Fibroblast of lung (primary cell): ENCODE measurements at places on chromosomes 6 and 20.
A peak's percentile ranks its signal among the peaks of the same experiment; 100 is the strongest.

- DNase-seq: no peak
These were observed 31.4 kb upstream of the AKAP7 start for GRCh38 chr6:131103901-131104300.

- no peak for DNase-seq
These were observed 107.9 kb upstream of the CLDN20 start for GRCh38 chr6:155155787-155156447.

- DNase-seq: peak; percentile 26
These were observed 30.4 kb downstream of the SCAF8 start for GRCh38 chr6:154763650-154764049.

DNA sequence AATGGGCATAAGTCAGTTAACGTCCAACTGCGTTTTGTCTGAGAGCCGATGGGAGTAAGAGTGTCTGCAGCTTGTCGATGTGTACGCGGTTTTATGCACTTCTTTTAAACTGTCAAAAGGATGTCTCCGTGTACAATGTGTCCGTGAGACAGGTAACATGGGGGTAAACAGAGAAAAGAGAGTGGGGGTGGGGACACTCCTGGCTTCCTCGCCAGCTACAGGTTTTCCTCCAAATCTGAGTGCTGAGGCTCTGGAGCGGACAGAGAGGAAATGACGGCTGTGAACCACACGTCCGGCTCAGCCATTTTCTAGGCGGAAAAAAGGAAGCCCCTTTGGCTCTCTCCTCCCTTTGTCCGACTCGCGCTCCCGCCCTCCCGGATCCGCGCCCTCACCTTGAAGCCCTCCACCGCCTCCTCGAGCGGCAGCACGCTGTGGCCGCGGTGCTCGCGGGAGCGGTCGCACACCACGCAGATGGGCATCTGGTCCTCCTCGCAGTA lies 916 bp downstream of the TRIM27 start:
- peak; percentile 47 for DNase-seq

DNA sequence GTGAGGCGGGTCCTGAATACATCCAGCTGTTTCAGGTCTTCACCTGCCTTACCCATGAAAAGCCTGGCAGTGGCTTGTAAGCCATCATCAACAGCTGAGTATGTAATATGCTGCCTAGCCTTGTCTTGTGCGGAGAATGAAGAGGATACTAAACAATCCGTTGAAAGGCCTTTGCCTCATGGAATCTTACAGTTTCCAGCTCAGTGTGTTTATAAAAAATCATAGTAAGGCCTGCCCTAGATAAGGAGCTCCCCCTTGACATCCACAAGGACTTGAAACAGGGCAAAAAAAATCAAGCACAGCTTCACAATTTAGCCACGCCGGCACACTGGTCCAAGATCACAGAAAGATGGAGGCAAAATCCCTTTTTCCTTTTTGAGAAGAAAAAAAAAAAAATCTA lies 115.7 kb downstream of the KIF16B start:
- DNase-seq: no peak

GRCh38 chr6:46437671-46438221 lies 53.5 kb downstream of the RCAN2 start:
- peak; percentile 15 for DNase-seq

GRCh38 chr6:21827425-21828202 lies 234.1 kb downstream of the SOX4 start:
- no peak for DNase-seq

DNA sequence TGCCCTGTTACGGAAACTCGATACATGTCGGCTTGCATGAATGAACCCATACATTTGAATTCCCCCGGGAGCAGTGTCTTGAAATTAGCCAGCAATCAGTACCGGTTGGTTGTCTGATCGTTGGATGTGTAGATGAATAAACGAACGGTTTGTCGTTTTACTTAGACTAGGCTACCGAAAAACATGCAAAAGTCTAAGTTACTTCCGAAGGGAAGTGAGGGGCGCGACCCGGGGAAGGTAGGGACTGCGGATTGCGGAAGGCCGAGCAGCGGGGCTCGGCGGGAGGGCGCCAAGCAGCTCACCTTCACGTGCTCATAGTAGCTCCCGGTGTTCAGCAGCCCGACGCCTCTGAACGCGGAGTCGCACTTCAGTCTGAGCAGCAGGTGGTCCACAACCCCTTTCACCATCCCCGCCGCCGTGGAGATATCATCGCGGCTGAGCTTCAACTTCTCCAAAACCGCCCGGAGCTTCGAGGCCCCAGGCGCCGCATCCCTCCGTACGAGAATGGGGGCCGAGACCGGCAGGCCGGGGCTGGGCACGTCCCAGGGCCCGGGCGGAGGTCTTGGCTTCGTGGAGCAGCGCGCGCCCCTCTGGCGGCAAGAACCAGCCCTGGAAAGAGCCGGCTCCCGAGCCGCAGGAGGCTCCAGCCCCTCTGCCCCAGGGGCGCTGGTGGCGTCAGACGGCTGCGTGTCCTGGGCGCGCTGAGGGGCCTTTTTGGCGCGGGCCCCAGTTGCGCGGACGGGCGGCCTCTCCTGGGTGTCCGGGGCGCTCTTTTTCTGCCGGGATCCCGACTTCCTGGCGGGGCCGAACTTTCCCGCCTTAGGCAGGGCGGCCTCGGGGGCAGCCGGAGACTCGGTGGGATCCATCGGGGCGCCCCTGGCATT lies 632 bp downstream of the CGAS start:
- DNase-seq: peak; percentile 26

GRCh38 chr6:25815194-25815593 lies 16.7 kb downstream of the SLC17A1 start:
- no peak for DNase-seq

DNA sequence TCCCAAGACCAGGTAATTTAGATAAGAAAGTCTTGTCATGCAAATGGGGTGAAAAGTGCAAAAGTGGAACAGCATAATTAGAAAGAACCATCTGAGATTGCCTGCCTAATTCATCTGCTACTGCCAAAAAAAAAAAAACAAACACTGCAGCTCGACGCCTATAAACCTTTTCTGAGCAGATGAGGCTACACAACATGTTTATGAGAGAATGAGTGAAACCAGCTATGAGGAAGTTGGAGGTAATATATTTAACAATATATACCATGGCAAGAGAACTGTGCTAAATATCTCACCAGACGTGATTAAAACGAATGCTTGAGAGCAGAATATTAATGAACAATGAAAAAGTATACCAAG lies 50.0 kb downstream of the LAMA4 start:
- DNase-seq: no peak

DNA sequence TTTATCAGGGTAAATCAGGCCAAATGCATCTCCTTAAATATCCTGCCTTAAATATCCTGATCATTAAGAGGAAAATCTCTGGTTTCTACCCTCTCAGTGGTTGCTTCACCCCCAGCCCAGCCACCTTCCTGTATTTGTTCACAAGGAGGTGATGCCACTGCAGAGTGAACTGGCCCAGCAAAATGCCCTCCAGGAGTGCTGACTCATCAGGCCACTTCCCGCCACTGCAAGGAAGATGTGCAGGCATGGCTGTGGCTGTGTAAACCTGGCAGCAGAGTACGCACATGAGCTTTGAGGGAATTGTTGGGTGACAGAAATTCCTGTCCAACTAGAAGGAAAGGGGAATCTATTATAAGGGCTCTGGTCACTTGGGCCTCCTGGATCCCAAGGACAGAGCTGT lies 13.8 kb downstream of the NQO2 start:
- peak; percentile 57 for DNase-seq

- peak; percentile 25 for DNase-seq
These were observed 458 bp upstream of the ARMC12 start for GRCh38 chr6:35736253-35736894.

- peak; percentile 55 for DNase-seq
These were observed 52.6 kb upstream of the MAFB start for GRCh38 chr20:40741507-40742106.

DNA sequence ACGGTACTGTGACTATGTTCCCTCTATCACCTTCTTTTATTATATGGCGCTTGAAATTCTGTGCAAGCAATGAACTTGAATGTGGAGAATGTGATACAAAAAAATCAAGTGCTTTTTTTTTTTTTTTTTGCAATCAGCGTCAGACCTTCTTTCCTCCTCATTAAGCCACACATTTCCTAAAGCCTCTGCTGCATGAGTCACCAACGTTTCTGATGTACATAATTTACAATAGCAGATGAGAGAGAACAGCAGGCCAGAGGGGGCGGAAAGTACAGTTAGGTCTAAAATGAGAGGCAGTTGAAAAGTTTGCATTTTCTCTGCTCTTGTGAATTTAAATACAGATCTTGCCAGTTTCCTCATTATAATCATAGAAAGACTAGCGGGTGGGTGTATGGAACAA lies 114.6 kb upstream of the RIPOR2 start:
- peak; percentile 90 for DNase-seq

DNA sequence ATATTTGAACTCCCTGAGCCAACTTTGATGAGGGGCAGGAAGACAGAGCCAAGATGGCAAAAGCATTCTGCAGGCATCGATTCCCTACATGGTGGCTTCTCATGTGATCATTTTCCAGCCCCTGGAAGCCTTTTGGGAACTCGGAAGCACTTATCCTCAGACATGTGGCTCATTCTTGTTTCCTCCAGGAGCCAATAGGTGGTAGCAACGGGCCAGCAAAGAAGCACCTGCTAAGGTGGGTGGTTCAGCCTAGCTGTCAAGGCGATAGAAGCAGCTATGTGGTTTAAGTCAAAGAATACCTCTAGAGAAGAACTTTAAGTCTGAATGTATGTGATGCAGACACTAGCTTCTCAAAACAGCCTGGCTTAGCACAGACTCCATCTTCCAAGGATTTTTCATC lies 64.9 kb upstream of the PAX1 start:
- DNase-seq: no peak

DNA sequence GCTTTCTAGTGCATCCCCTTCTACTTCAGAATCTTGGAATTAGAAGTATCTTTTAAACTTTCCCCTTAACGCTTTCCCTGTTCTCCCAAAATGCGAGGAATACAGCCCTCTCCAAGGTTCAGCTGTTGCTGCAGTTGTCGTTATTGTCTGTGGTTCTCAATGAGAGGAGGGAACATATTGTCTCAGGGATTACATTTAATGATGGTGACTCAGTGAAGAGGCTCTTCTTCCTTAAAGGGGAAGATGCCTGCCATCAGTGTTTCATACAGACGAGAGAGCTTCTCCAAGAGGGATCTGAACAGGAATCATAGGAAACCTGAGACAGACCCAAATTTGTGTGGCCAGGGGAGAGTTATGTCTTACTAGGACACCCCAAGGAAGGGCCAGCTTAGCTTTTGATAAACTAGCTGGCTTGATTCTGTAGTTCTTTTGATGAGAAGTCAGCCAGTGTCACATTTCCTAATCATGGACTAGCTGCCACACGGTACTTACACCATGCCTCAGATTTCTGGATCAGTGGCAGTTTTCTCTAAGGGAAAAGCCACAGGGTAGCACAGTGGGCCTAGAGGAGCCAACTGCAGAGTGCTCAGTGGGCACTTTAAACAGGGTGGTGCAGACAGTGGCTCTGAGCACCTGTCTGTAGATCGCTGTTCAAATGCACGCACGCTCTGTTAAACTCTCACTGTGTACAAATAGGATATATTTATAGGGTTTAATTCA lies 59.7 kb upstream of the TMEM181 start:
- DNase-seq: peak; percentile 25

GRCh38 chr6:35392773-35393672 lies 50.7 kb downstream of the PPARD start:
- no peak for DNase-seq

DNA sequence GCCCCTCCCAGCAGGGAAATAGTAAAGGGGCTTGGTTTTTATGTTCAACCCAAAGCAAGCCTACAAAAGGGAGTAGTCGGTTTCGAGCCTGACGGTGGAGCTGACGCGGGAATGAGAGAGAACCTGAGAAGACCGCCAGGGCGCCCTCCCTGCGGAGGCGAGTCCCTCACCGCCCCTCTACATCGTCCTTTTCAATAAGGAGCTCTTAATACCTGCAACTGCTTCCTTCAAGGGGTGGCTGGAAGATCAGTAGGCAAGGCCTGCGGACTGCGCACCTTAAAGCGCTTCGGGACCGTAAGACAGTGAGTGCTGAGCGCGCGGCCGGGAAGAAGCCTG lies 709 bp upstream of the ZNF76 start:
- DNase-seq: peak; percentile 60

DNA sequence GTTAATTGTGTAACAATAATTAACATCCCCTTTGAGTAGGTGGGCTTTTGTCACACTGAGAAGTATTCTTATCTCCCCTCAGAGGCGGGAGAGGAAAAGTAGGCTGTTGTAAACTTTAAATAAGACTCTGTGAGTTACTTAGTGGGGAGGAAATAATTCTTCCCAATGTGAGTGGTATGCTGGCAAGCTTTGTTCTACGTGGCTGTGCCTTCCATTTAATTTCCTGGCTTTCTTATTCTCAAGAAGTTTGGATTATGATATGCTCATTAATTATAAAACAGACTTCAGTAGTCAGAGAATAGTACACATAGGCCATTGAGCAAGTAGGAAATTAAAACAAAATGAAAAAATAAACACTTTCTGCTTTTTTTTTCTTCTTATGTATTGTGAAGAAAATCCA lies 19.1 kb downstream of the ADGRB3 start:
- DNase-seq: no peak

GRCh38 chr20:16587066-16587465 lies 13.8 kb upstream of the KIF16B start:
- no peak for DNase-seq

- DNase-seq: no peak
These were observed 116.2 kb upstream of the SRSF6 start for GRCh38 chr20:43341511-43341910.

- DNase-seq: no peak
These were observed 88.8 kb upstream of the ZFP64 start for GRCh38 chr20:52280407-52280806.

DNA sequence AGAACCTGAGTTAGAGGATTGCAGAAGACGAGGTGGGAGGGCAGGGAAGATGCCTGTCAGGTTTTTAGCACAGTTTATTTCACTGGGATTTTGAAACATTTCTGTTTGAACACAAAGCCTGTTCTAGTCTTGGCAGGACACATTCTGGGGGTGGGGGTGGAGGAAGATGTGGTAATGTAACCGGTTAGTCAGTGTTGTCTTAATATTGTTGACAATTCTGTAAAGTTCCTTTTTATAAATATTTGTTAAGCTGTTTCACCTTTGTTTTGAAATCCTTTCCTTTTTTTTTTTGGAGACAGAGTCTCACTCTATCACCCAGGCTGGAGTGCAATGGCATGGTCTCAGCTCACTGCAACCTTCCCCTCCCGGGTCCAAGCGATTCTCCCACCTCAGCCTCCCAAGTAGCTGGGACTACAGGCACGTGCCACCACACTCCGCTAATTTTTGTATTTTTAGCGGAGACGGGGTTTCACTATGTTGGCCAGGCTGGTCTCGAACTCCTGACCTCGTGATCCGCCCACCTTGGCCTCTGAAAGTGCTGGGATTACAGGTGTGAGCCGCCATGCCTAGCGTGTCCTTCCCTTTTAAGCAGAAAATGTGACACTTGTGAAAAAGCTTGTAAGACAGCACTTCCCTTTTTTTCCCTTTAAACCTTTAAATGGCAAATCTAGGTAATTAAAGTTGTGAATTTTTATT lies 20.2 kb downstream of the SLC9A8 start:
- peak; percentile 26 for DNase-seq
